ENCODE measurements at places on chromosomes 11 and 22.

- DNase-seq = no peak
Measured at GRCh38 chr22:50600538-50600937, at the start of gene MAPK8IP2. Gene MAPK8IP2, plus strand, starts transcription at chr22:50600793. Its CDS starts 26 bp downstream, at chr22:50600819.

- no peak for DNase-seq
Measured at GRCh38 chr11:17781221-17781620, 46.6 kb downstream of the KCNC1 start.

- DNase-seq = no peak
Measured at GRCh38 chr11:119473901-119474681, 51.1 kb upstream of the THY1 start.

- no peak for DNase-seq
Measured at GRCh38 chr11:71078482-71078881, 173.9 kb downstream of the SHANK2 start.

GRCh38 chr11:69411257-69411924 is 70.1 kb upstream of the LINC01488 start:
- no peak for DNase-seq

- no peak for DNase-seq
Measured at GRCh38 chr11:69137151-69137844, 18.4 kb upstream of the SMIM38 start.

GRCh38 chr11:65774525-65775306 is 6.1 kb downstream of the AP5B1 start:
- DNase-seq = no peak

- no peak for DNase-seq
Measured at GRCh38 chr22:39332441-39333064, 13.1 kb upstream of the RPL3 start.

- DNase-seq = no peak
Measured at GRCh38 chr22:44885806-44886360, 123.9 kb downstream of the PHF21B start.

- no peak for DNase-seq
Measured at GRCh38 chr11:102252339-102252891, 64.9 kb upstream of the BIRC3 start.

DNA sequence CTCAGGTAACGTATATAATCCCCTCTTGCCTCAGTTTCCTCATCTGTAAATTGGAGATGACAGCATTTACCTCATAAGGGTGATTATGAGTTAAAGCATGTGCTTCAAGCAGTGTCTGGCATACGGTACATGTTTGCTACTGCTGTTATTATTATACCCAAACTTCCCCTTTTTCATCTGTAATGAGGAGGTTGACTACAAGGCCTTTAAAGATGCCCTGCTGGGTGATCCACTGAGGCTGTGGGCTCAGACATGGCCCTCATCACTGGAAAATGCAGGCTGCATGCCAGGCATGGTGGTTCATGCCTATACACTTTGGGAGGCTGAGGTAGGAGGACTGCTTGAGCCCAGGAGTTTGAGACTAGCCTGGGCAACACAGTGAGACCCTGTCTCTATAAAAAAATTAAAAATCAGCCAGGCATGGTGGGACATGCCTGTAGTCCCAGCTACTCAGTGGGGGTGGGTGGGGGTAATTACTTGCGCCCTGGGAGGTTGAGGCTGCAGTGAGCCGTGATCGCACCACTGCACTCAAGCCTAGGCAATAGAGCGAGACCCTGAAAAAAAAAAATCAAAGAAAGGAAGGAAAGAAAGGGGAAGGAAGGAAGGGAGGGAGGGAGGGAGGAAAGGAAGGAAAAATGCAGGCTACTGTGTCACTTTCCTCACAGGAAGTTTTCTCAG is 4.3 kb downstream of the PIK3IP1 start:
- no peak for DNase-seq

DNA sequence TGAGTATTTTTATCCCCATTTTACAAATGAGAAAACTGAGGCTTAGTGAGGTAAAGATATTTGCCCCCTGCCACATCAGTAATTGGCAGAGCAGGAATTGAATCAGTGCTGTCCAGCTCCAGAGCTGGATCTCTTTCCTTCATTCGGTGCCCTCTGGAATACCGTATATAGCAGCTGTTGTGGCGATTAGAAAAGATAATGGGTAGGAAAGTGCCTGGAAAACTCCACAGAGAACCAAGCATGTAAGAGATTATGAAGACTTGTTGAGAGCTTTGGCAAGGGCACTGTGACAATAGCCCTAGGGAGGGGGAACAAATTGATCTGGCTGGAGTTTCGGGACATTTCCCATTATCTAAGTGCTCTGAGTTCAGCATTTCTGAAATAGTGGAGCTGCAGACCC is 82.5 kb upstream of the TEAD1 start:
- DNase-seq = no peak

DNA sequence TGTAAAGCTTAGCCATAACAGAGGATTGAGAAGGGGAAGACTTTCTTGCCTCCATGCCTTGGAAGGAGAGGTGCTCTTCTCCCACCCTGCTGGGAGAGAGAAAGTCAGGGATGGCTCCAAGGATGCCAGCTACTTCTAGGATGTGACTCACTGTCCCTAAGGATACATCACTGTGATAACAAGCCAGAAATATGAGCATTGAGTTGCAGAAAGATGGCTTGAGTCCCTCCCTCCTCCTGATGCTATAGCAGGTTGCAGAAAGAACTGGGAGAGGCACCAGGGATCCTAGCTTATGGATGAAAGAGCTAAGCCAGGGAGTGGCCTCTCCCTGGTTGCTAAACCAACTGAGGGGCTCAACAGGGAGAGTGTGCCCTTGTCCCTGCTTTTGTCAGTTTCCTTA is 27.8 kb upstream of the FJX1 start:
- DNase-seq = no peak

DNA sequence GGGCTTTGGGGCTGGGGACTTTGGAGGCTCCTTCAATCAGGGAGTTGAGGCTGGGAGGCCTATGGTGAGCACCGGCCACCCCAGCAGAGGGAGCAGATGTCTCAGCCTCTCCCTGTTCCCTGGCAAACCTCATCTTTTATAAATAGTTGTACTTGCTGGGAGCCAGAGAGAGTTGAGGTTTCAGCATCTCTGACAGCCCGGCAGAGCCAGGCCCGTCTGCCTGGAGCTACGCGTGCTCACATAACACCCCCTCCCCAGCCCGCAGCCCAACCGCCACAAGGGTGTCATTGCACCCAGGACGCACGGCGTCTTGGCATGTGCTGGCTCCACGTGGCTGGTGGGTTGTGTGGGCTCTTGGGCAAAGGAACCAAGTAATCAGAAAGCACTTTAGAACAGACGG is 127.1 kb downstream of the CHST1 start:
- DNase-seq = no peak

- DNase-seq = no peak
Measured at GRCh38 chr22:42493393-42493792, 26.2 kb downstream of the RRP7A start.

DNA sequence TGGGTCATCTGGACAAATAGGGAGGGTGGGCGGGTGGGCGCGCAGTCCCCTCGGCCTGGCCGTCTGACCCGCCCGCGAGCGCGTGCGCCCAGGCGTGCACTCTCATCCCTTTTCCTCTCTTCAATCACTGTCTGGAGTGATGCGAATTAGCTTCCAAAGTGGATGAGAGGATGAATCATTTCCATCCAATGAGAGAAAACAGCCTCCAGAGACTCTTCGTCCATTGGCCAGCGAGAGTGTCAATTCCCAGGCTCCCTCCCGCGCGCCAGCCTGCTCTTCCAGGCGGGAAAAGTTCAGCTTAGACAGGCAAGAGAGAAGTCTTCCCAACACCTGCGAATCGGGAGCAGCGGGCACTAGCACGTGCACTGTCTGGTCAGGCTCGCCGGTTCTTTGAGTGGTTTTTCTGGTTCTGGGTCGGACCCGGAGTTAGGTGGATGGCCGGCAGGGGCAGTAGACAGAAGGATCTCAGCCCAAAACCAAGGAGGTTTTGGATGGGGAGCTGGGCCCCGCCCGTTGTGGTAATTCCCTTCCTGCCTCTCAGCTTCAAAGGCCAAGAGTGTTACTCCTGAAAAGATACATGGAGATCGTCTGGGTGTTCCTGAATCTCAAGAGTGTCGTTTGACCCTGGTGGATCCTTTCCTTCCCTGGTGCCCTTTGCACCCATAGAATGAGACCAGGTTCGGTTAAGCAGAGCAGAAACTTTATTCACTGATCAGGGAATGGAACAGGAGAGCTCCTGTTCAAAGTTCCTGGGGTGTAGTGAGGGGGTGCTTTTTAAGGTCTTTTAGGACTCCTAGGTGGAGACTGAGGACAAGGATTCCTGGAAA is 33.4 kb upstream of the GLYATL1 start:
- no peak for DNase-seq

DNA sequence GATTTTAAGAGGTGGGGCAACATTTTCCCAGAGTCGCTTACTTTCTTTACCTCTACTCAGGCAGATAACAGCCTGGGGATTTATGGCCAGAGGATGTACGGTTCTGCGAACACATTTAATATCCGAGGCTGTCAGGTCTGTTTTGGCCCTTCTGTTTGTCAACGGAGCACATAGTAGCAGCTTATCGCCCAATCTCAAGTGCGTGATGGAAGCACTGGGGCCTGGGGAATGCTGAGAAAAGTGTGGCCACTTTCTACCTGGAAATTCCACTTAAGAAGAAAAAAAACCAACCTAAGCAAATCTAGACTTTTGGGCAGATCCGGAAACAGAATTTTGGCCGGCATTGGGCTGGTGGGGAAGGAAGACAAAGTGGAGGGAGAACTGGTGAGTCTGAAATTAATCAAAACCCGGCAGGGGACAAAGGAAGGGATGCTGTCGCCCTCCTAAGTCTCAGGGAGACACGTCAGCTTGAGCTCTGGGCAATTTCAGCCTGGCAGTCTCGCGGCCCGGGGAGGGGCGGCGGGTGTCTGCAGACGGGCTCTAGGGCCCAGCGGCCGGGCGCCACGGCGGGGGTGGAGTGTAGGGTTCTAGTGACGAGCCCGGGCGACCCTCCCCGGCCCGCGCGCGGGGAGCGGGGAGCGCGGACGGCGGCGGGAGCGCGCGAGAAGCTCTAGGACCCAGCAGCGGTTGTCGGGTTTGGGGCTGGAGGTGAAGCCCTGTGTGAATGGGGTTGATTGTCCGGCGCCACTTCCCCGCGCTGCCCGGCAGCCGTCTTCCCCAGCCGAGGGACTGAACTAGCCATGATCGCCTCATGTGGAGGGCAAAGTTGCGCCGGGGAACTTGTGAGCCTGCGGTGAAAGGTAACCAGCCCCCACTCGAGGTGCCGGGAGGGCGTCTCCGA is at the start of gene AMOTL1:
AMOTL1 (plus strand) TSS at position 656 of the 901 bp plus-strand sequence; CDS start at position 812, 156 bp downstream.
- DNase-seq = no peak

GRCh38 chr11:115471367-115471766 is 32.8 kb downstream of the CADM1 start:
- DNase-seq = no peak
